ENCODE measurements at places on chromosomes 1 and 21.

DNA sequence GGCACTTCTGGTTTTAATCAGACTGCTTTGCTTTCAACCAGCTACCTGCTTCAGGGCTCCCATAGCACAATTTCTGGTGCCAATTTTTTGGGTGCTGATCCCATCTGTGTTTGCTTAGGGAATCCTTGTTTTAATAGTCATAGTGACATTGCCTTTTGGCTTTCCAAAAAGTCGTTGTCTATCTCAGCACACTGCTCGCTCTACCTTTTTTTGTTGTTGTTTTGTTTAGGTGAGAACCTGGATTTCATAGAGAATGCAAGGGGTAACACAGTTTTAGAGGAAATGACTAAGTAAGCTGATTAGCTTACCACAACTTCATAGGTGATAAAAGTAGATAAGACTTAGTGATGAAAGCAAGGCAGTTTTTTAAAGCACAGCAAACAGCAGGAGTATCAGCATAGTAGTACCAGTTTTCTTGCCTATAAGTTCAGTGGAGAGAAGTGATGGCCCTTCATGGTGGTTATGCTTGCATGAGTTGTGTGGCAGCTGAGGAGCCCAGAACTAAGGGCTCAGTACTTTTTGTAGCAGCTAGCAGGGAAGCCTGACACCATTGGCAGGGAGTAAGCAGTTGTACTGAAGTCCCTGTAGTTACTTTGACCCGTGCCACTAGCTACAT, 31.3 kb downstream of the NEK7 start:
- no peak for DNase-seq

DNA sequence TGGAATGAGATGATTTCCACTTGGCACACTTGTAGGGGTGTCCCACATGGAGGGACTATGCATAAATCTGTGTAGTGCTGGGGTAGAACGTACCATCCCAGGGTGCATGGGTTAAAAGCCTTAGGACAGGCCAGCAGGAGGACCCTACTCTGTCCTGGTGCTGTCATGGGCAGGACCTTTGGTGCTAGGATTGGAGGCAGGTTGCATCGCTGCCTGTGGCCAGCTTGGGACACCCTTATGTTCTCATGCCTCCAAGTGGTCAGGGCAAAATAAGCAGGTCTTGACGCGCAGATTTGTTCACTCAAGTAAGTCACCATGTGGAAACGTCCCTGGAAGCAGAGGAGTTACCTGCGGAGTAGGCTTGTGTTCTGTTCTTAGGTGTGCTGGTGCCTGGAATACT, 49.5 kb upstream of the RAB3GAP2 start:
- no peak for DNase-seq

DNA sequence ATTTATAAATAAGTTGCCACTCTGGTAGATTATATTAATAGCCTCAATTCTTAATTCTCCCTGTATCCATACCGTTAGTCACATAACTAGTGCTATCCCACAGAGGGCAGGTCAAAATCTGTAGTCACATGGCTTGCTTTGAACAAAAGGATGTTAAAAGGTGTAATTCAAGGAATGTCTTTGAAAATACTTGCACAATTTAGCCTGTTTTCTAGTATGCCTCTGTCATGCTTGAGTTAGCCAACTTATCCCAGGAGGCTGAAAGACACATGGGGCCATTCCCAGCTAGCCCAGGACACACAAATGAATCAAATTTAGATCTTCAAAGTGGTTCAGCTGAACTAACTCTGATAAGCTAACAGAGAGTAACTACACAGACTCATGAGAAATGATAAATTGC, 758.5 kb upstream of the NEGR1 start:
- no peak for DNase-seq

- DNase-seq = no peak
These were observed 23.2 kb downstream of the ILDR2 start for GRCh38 chr1:166952002-166952746.

DNA sequence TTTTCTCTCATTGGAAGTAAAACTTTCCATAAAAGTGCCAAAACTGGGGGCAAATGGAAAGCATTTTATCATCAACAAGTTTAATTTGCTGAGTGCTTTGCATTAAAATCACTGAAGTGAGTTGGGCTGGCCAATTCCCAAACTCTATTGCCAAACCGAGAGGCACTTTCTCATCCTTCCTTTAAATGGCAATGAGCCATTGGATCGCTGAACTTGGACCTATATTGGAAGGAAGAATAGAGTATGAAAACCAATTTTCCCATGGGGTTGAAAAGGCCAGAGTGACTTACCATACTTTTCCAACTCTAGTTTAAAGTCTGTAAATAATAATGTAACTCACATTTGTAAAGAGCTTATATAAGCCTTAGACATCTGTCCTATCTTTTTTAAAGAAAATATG, 189.1 kb upstream of the C1orf87 start:
- DNase-seq = no peak

DNA sequence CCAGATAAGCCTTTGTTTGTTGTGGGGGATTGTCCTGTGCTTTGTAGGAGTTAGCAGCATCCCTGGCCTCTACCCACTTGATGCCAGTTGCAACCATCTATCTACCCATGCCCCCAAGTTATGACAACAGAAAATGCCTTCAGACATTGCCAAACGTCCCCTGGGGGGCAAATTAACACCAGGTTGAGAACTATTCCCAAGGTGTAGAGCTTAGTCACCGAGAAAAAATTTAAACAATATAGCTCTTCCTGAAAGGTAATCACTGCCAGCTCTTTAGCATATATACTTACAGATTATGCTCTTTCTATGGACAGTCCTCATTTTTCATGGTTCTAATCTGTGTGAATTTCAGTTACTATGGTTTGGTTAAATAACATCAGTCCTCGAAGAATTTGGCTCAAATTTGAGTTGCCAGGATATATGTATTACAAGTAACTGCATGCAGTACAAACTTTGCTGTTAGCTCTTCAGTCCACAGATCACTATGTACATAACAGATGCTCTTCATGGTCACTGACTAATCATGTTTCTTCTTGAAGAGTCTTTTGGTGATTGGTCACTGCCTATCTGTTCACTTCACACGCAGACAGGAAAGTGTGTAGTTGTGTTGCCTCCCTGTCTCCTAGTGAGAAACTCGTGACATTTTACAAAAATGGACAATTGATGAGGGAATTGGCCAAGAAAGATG, 25.2 kb downstream of the MAPKAPK2 start:
- no peak for DNase-seq

DNA sequence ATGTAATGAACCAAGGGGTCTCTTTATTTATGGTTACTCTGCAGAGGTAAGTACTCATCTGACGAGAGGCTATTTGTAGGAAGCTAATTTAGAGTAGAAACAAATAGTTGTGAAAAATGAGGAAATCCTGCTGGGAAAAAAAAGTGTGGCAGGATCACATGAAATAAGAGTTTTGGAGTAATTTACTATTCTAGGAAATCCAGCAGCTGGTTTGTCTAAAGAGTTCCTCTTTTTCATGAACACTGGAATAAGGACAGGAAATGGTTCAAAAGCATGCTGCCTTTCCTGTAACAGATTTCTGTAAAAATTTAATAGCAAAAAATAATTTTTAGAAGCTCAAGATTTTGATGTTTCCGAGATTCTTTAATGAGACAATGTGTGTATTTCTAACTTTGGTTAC, 177.3 kb downstream of the CHRM3 start:
- DNase-seq = peak; percentile 10

DNA sequence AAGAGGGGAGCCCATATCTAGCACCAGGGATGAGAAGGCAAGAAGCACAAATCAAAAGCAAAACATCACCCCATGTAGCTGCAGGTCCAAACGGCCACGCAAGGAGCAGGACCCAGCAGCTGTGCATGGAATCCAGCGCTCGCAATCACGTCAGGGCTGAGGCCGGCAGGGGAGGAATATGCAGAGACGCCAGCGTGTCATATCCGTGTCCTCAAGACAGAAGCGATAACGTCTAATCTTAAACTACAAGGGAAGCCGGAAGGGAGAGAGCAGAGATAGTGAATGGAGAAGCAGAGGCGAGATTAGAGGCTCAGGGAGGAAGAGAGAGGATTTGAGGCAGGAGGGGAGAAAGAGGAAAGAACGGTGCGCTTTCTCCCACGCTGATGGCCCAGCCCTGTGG, 39.1 kb downstream of the FBXO2 start:
- DNase-seq = no peak

GRCh38 chr1:233379869-233380438, 52.4 kb downstream of the MAP3K21 start:
- no peak for DNase-seq

DNA sequence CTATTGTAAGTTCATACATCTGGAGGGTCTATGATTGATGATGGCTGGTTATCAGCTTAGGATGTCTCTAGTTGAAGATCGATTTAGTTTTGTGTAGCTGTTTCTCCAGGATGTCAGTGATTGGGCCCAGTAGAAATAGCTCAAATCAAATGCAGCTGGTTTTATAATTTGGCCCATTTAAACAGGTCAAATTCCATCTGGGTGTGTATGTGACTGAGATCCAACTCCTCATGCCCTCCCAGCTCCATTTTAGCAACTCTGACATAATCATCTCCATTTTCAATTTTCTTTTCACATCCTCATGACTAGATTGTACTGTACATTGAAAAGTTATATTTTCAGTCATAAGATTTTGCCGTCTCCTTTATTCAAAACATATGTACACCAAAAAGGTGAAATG, 99.2 kb downstream of the TPR start:
- DNase-seq = no peak

DNA sequence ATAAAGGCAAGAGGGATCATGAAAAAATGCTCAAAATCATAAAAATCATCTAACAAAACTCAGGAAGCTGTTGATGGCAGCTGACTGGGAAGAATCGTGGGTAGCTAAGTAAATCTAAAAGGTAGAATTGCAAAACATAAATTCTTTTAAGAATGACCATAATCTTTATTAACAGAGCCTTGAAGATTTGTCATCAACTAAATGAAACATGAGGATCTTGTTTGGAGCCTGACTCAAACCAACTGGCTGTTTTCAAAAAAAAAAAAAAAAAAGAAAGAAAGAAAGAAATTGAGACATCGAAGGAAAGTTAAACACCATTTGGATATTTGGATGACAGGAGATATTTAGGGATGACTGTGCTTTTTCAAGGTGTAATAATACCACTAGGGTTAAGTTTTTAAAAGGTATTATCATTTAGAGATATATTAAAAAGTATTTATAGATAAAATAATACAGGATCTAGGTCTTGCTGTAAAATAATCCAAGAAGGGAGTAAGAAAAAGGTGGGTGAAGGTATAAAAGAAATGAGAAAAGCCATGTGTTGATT, 48.6 kb downstream of the CD34 start:
- no peak for DNase-seq

DNA sequence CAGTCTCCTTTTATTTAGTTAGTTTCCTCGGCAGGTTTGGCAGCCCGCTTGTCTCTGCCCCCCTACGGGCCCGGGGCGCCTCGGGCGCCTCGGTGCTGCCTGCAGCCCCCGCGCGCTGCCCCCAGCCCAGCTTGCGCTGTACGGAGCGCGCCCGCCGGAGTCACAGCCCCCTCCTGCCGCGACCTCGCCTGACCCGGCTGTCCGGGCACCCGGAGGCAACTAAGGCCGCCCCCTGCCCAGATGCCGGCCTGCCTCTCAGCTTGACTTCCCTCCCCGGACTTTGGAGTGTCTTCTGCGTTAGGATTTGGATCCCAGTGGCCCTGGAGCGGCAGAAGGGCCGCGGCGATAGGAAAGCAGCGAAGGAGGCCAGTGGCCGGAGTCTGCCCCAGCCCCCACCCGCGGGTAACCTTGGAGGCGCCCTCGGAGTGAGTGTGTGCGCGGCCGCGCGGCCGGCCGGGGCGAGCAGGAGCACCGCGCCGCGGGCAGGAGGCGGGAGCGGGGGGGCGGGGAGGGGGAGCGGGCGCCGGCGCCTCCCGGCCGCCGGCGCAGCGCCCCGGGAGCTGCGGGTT, 7.6 kb downstream of the CDKN2C start:
- peak; percentile 45 for DNase-seq

DNA sequence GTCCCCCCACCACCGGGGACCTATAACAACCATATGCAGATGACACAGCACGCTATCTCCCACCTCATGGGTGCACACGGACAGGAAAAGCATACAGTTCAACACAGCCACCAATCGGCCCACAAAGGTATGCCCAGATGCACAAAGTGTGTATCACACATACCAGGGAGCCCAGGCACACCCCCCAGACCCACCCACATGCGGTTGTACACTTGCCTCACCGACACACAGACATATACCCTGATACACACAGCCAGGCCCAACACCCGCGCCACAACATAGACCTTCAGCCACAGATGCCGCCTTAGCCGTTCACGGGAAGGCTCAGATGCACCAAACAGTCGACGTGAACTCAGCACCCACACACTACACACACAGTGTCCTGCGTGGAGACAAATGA, 5.5 kb downstream of the CROCC start:
- DNase-seq = no peak

GRCh38 chr1:97243973-97244560, 522.5 kb downstream of the PTBP2 start:
- DNase-seq = peak; percentile 69

DNA sequence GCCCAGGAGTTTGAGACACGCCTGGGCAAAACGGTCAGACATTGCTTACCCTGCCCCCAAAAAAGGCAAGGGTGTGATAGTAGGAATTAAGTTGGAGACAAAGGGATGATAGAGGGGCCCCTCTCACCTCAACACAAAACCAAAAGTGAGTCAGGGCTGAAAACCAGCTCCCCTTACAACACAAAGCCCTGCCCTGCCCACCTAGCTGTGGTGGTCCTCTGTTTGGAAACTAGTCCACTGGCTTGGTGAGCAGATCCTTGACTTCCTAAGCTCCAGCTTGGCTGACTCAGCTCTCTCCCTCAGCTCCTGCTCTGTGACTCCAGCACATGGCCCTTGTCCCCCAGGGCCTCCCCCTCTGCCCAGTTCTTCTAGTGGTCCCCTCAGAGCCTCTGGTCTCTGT, 603.8 kb downstream of the PTPRC start:
- no peak for DNase-seq

DNA sequence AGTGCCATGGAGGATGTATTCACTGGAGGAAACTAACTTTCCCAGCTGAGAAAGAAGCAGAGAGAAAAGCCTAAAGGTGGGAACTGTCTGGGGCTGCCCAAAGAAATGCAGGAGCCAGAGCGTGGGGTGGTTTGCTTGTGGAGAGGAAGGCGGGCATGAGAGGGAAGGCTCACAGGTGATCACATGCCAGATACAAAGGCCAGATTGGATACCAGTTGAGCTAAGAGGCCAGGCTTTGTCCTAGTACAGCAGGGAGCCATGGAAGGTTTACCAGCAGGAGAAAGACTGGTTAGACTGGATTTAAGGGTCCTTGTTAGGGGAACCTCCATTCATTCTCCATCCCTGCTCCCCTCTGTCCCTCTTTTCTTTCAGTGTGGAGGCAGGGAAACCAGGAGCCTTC, 66.4 kb downstream of the BEND5 start:
- no peak for DNase-seq

All from pons (tissue), 1 donor.